Ecto neural progenitor cell (in vitro differentiated cells): ENCODE measurements at places on chromosomes 2 and 18.
A peak's percentile ranks its signal among the peaks of the same experiment; 100 is the strongest.

DNA sequence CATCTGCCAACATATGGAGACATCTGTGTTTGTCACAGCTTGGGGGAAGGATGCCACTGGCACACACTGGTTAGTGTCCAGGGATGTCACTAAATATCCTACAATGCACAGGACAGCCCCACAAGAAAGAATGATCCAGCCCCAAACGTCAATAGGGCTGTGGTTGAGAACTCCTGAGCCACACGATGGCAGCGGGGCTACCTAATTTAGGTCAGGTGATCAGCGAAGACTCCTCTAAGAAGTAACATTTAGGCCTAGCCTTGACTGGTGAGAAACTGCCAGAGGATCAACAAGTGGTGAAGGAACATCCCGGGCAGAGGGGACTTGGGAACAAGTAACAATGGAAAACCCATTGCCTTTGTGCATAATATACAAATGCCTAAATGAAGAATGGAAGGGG lies 5.0 kb upstream of the TGIF1 start:
- DNase-seq: no peak

GRCh38 chr2:20986024-20986939 lies 57.6 kb downstream of the APOB start:
- no peak for DNase-seq

DNA sequence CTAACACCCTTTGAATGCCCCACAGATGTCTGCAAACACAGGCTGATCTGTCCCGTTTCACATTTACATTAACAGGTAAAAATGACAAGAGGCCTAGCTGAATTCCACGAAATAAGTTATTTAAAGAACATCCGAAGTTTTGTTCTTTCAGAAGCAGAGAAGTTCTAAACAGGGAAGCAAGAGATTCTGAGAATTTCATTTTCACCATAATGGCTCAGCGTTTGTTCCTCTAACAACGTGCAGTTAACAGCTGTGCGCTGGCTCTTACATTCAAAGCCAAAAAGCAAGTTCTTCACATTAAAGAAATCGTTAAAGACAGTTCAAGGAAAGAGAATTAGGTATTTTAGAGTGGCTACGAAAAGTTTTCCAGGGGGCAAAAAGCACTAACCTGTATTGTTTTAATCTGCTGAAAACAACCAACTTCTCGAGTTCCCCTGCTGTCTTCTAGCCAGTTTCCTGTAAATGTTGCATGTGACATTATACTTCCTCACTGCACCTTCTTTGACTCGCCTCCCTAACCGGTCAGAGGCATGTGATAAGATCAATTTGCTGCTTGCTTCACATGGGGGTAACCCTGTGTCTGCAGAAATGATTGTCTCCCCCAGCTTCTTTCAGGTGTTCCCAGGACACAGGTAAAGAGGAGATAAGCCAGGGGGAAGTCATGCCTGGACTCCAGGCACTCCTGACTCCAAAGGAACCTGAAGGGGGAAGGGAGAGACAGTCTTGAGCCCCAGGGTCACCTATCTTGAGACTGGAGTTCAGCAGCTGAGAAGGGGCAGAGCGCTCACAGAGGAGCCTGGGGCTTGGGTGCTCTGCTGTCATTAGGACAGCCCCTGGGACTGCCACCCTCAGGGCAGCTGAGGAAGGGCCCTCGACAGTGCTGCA lies 36.8 kb upstream of the WIPF1 start:
- DNase-seq: no peak

GRCh38 chr18:79521416-79522205 lies 125.9 kb downstream of the NFATC1 start:
- peak; percentile 9 for DNase-seq

DNA sequence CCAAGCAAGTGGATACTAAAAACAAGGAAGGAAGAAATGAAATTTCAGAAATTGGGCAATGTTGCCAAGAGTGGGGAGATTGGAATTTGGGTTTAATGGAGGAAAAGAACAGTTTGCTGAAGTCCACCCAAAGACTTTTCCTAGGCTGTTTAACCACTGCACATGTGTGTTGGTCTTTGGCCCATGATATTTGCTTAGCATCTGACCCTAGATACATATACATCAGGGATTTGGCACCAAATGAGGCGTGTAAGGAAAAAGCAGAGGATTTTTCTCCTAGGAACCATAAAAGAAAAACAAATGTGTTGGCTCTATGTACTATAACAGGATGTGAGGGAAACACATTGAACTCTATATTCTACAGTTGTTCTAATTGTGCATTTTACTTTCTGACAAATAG lies 80.7 kb upstream of the CD28 start:
- DNase-seq: no peak
